CD4-positive, alpha-beta T cell treated with Interleukin-17A for 1 hour (primary cell): ENCODE measurements at places on chromosomes 3 and 15.

DNA sequence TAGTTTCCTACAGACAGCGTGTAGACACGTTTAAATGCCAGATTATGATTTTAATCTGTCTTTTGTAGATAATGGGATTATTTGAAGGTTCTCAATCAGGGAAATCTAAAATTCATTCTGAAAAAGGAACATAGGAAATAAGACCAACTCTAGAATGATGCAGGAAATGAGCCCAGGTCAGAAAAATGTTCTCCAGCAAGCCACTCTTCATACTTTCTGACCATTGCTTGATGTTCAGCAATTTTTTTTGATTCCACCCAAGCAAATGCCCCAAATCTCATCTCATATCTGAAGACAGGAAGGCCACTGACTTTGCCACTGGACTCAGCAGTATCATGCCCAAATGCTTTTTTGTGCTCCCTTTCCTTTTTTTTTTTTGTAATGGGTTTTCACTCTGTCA is 373.4 kb downstream of the LPP start:
- no peak for DNase-seq

DNA sequence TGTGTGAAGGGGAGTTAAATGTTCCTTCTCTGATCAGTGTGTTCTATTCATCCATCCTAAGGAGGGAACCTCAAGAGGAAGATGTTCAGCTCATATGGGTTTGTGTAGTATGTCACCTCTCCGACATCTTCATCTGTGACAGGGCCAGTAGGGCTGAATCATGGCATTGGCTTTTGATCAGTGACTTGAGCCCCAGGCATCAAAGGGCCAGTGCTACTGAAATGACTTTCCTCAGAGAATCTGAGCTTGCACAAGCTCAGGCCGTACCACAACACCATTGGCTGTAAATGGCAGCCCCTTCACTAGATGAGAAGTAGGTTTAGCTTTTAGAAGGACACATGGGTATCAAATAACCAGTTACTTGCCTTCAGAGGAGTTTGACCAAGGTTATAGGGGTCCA is 183.2 kb upstream of the NR2E3 start:
- no peak for DNase-seq

- DNase-seq, result no peak
Observed at GRCh38 chr3:126984391-126985131, 1.6 kb downstream of the PLXNA1 start.

DNA sequence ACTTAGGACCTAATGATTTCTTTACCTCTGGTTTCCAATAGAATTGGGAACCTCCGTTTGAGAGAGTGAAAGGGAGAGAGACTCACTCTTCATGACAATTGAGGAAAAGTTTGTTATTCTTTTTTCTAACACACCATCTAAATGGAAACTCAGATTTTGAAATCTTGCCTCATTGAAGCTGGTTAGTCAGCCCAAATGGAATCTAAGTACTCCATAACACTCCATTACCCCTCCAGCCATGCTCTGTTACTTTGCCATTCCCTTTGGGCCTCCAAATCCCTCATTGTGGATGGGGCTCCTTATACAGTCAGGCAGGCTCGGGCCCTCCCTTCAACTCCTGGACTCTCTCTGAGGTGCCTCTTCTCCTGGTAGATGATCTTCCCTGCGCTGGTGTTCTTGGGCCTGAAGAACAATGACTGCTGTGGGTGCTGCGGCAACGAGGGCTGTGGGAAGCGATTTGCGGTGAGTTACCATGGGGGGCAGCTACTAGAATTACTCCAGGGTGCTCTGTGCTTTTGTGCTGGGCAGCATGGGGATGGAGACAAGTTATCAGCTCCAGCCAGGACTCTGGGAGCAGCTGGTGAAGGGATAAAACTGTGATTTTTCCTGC is 1.1 kb downstream of the TM4SF4 start:
- DNase-seq, result no peak

- DNase-seq, result no peak
Observed at GRCh38 chr15:43484455-43484854, 8.5 kb downstream of the TP53BP1 start.

DNA sequence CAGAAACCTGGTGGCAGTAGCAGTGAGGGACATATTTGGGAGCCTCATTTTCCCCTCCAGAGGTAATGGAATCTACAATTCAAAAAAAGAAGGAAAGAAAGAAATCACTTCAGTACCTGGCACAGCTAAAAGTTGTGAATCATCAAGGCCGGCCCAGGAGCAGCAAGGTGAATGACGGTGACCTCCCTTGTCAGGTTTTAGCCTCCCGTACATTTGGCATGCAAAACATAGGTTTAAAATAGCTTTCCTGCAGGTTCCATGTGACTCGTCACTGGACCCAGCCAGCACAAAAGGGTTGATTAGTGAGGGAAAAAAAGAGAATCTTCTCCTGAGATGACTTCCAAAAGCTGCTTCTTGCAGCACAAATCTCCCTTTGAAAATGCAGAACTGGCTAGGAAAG is 394.2 kb downstream of the LSAMP start:
- DNase-seq, result no peak

- no peak for DNase-seq
Observed at GRCh38 chr3:43994657-43995546, 246.8 kb upstream of the TOPAZ1 start.

GRCh38 chr3:105752791-105753415 is 115.9 kb downstream of the CBLB start:
- DNase-seq, result peak; percentile 82

- DNase-seq, result no peak
Observed at GRCh38 chr15:60519218-60519617, 40.3 kb upstream of the ICE2 start.

DNA sequence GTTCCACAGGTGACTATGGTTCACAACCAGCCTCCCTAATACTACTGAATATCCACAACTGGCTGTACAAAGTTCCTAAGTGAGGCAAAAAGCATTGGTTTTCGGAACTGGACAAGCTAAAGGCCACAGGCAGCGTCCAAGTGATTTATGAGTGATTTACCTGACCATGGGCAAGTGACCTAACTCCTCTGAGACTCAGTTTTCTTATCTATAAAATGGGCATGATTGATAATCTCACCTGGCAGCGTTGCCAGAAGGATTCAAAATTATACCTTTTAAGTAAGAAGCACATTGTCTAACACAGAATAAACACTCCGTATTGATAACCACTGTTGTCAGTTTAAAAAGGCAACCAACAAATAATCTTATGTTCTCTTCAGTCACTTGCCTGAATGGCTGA is 29.8 kb downstream of the ADAMTS9 start:
- DNase-seq, result no peak

GRCh38 chr3:98500019-98500418 is 2.5 kb downstream of the OR5K2 start:
- no peak for DNase-seq

- no peak for DNase-seq
Observed at GRCh38 chr15:88091444-88092016, 165.0 kb downstream of the NTRK3 start.

DNA sequence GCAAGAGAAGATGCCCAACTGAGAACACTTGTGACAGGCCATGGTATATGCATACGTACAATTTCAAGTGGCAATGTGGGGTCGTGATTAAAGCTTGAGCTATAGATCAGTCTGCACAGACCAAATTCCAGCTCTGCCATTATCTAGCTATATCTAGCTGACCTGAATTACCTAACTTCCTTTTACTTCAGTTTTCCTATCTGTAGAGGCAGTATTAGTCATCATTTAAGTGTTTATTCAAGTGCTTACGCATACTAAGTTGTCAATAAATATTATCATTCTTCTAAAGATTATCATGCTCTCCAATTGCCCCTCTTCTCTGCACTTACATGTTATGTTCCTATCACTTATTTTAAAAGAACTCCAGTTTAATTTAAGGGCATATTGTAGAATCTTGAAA is 87.9 kb downstream of the ARPP21 start:
- DNase-seq, result no peak

DNA sequence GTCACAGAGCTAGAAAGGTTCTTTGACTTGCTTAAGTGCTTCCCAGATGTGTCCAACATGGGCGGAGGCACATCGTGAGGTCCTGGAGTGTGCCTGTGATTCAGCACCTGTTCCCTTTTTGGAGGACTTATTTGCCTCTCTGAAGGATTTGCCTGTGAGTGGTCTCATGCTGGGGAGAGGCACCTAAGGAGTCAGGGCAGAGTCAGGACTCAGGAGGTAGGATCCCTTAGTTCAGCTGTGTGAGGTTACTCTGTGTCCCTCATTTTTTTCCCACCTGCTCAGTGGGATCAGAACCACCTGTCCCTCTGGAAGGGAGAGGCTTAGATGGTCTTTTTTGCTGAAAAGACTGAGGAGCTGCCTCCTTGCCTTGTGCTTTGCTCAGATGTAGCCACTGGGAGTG is 3.0 kb downstream of the ZNF589 start:
- DNase-seq, result no peak

DNA sequence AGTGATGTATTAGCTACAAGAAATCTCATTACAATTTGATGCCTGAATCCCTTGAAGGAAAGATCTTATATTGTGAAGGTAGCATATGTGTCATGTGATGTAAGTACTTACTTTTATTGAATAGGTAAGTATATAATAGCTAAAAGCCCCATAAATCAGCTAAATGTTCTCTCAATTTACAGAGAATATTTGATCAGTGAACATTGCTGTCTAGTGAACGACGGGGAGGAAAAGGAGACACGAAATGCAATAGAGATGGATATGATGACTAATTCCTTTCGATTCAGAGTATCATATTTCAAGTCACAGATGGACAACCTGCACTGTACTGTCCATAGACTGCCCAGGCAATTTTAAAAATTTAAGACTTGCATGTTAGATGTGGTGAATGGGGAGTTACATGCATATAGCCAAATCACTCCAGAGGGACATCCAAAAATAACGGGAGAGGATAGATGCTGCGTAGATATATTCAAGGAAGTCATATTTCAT is 462.1 kb upstream of the CDIN1 start:
- DNase-seq, result no peak

DNA sequence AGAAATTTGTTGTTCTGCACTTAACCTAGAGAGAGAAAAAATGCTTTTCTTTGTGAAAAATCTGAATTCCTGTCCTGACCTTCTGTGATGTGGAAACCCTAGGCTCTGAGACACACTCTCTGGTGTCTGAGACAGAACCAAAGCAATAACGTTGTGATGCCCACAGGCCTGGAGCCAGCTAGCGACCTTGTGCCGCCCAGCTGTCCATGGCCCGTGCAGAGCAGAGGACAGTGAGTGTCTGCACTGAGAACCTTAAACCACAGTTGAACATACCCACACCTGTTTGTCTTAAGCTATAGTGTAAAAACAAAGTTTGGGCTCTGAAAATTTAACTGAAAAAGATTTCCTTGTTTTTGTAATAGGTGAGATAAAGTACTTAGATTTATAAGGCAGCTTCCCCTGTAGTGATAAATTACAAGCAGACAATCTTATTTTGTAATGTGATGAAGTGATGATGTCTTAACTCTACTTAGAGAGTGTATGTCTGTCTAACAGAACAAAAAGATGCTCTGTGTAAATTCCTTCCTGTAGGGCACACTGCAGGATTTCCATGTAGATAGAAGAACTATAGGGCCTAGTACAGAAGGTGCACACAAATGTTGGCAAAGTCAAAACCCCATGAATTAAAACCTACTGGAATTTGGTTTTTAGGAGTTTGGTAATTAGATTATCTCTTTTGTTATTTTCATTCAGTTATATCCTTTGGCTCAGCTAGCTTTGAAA is 62.7 kb downstream of the SNRK start:
- no peak for DNase-seq

DNA sequence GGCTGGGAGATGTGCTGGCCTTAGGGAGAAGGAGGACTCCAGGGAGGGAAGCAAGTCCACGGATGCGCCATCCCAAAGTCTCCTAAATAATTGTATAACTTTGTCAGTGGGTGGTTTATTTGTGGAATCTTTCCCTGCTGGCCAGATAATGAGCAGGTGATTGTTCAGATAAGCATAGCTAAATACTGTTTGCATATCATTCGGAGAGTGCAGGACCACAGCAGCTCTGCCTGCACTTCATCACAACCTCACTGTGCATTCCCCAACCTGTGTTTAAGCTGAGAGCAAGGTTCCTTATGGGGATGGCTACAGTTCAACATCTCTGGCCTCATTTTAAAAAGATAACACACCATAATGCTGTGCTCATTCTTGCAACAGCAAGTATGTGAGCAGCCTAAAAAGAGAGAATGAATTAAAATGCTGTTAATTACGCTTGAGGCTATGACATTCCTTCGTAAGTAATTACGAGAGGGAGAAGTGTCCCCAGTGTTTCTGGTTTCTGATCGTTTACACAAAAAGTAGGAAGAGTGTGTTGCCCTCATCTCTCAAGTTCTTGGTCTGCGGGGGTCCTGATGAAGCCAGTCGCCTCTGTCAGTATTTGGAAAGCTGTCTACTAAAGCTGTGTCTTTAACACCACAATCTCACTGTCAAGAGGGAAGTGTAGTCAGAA is 272.0 kb upstream of the RORA start:
- DNase-seq, result no peak

- no peak for DNase-seq
Observed at GRCh38 chr3:49733551-49733950, 9.8 kb upstream of the GMPPB start.

- DNase-seq, result peak; percentile 10
Observed at GRCh38 chr3:122858373-122858772, 63.5 kb downstream of the SLC49A4 start.

- no peak for DNase-seq
Observed at GRCh38 chr3:185767002-185767688, 57.7 kb downstream of the IGF2BP2 start.

DNA sequence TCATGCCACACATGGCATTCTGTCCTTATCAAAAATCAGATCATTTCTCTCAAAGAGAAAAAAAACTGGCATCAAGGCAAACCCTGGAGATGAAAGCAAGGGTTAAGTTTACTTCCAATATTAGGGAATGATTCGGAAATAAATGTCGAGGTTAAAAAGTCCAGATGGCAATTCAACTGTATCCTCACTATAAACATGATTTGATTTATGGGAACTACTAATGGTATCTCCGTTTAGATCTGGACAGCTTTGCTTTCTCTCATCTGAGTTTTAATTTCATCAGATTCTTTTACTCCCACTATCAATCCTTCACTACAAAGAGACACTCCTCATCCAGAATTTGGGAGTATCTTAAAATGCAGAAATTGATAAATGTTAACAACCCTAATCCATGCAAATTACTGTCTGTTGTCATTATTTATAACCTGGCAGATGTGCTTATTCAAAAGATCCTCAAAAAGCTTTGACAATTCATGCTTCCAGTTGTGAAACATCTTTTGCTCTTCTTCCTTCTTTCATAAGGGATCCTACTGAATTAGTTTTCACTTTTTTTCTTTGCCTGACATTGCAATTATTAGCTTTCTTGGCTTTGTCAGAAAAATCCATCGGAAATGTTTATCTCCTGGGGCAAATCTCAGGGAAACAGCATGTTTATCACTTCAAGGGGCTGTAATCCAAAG is 903.2 kb downstream of the MCTP2 start:
- no peak for DNase-seq

DNA sequence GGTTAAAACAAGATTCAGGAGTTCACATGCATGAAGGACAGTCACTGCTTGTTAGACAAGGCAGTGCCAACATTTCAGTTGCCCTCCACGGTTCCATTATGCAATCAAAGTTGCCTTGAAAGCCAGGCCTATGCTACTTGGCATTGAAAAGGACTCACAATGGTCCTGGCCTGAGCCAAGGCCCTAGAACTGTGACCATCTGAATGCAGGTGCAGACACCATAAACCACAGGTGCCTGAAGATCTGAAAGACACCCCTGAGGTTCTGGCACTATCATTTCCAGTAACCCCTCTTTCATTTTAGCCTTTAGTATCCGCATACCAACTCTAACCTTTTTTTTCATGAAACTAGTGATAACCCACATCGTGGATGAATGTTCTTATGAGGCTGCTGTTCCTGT is 2.8 kb downstream of the GABRA5 start:
- DNase-seq, result no peak

- DNase-seq, result no peak
Observed at GRCh38 chr3:188179006-188179966, 25.3 kb downstream of the LPP start.

- DNase-seq, result peak; percentile 63
Observed at GRCh38 chr3:105836533-105836932, 32.3 kb downstream of the CBLB start.
